ENCODE measurements at places on chromosomes 6 and 20.

- no peak for DNase-seq
Observed at GRCh38 chr6:117288083-117288715, 22.8 kb downstream of the VGLL2 start.

DNA sequence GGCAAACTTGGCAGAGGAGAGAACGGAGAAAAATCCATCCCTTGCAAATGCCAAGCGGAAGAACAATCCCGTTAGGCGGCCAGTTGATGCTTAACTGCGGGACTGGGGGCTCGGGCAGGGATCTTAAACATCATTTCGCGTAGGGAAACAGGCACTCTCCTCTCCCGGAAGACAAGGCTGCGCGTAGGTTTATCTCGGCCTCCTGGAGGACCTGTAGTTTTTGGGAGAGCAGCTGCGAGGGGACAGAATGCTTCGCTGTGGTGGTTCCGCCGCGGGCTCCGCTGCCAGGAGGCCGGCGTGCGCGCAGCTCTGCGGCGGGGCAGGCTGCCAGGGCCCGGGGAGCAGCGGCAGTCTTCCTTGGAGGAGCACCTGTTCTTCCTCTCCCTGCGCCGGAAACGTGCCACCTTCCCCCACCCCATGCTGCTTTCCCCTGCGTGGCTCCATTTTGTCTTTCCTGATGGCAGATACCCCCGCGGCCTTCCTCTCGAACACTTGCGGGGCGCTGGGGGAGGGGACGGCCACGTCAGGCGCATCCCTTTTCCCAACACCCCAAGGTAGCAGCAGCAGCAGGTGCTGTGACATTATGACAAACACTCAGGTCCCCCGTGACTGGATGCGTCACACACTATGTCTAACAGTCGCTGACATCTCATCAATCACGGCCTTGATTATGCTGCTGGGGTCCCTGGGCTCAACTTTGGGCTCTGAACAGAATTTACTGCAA, 230.7 kb upstream of the BTBD3 start:
- DNase-seq, result peak; percentile 76

- DNase-seq, result no peak
Observed at GRCh38 chr20:33725607-33726264, 5.6 kb upstream of the PXMP4 start.

DNA sequence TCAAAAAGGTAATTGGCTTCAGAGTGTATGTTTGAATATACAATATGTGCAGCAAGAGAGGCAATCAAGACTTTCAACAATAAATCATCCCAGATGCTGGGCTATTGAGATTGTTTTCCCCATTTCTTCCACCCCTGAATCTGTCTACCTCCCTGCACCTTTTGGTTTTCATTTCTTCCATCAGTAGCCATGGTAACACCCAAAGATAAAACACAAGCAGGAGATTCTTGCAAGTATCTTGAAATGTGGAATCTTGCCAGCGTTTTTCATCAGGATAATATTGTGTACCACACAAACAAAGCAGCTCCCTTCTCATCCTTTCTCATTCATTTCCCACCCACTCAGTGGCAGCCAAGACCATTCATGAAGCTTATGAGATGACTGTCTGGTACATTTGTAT, 73.0 kb upstream of the NRSN1 start:
- no peak for DNase-seq

- DNase-seq, result no peak
Observed at GRCh38 chr20:41068806-41069205, 40.2 kb downstream of the TOP1 start.

- no peak for DNase-seq
Observed at GRCh38 chr20:34045294-34045693, 51.6 kb downstream of the RALY start.

Data from NCI-H2171 (cell line).